ENCODE measurements at places on chromosomes 12 and 14.

DNA sequence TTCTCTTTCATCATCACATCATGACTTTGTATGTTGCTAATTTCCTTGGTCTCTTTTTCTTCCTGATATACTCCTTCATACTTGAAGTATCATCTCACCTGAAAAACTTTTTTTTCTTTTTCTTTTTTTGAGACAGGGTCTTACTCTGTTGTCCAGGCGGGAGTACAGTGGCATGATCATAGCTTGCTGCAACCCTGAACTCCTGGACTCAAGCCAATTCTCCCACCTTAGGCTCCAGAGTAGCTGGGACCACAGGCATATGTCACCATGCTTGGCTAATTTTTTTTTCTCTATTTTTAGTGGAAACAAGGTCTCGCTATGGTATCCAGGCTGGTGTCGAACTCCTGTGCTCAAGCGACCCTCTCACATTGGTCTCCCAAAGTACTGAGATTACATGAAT lies 107.6 kb downstream of the RALGAPA1 start:
- no peak for DNase-seq

DNA sequence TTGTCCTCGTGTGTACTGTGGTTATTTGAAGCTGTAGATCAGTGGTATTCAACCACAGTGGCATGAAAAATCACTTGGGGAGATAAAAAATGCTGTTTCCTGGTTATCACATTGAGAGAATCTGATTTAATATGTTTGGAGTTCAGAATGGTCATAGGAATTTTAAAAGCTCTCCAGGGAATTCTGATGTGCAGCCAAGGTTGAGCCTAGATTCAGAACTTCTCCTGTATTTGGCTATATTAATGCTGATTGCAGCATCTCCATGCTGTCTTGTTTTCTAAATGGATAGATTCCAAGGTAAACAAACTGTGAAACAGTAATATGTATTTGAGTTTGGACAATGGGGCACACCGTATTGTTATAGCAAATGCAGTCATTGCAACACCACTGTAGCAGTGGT lies 982.2 kb upstream of the FBXO33 start:
- no peak for DNase-seq

DNA sequence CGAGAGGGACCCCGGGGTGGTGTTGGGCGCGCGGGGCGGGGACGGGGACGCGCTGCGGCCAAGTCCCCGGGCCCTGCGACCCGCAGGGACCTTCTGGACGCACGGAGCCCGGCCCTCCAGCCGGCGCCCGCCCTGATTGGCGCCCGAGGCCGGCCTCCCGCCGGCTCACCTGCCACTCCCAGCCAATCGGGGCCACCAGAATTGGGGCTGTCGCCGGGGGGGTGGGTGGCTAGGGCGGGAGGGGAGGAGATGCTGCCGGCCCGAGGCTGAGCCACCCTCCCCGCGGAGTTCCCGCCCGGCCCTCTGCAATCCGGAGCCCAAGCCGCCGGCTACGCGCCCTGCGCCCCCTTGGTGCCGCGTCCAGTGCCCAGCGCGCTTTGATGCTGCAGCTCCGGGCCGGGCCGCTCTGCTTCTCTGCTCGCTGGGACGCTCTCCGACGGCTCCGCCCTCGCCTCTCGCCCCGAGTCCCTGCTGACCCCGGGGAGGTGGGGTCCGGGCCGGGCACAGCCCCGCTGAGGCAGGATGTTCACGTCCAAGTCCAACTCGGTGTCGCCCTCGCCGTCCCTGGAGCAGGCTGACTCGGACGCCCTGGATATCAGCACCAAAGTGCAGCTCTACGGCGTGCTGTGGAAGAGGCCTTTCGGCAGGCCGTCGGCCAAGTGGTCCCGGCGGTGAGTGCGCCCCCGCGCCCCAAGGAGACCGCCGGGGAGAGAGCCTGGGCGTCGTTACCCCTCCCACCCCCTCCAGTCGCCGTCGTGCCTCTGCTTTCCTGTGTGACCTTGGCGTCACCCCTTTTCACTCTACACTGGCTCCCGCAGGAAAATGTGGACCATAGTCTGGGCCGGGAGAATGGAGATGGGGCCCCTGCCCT lies at the start of gene PLEKHD1:
Gene PLEKHD1, plus strand, starts transcription at position 285 of the 871 bp plus-strand sequence. Its CDS starts 238 bp downstream, at position 523.
- DNase-seq = no peak

- no peak for DNase-seq
Observed at GRCh38 chr14:49506650-49507049, 79.5 kb downstream of the RPS29 start.

GRCh38 chr12:32843528-32844095 lies 53.0 kb downstream of the PKP2 start:
- no peak for DNase-seq

Measured in activated T-helper 9 cell treated with anti-CD3 and anti-CD28 coated beads, Interleukin-2, amount 50 U/mL, for 16 hours (primary cell).